ENCODE measurements at places on chromosomes 12 and 14.

- DNase-seq, result no peak
These were observed 3.5 kb upstream of the EIF5 start for GRCh38 chr14:103330536-103330935.

DNA sequence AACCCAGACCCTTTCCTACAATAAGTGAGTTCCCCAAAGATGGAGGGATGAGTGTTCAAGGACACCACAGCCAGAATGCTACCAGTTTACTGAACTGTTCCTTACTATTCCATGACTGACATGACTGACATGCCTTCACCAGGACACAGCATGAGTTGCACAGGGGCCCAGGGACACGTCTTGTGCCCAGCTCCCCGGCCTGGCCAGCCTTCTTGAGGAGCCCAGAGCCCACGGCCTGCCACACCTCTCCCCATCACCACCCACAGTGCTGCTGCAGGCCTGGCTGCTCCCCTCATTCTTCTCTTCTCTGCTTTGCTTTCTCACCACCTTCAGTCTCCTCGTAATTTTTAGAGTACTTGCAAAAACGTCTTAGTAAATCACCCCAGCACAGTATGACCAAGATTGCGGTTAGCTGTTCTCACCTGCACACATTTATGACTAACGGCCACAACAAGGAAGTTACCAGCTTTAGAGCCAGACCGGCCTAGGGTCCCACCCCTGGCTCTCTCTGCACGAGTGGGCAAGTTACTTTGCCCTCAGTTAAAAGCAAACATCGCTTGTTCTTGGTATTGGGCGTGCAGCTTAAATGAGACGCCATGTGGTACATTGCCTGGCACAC is 18.5 kb downstream of the PPP2R5E start:
- DNase-seq, result peak; percentile 30

DNA sequence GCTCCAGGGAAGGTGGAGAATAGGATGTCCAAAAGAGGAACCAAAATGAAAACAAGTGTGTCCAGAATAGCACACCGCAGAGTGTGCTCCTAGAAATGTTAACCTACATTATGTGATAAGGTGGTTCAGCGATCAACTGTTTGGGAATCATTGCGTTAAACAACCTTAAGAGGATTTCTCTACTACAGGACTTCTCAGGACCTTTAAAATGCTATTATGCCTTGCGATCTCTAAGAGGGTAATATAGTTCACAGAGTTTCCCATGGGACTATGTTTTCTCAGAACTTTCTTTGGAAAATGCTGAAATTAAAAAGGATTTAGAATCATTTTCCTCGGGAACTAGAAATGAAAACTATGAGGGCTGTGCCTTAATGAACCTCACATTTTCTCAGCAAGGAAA is 1.8 kb downstream of the GLT8D2 start:
- DNase-seq, result no peak

DNA sequence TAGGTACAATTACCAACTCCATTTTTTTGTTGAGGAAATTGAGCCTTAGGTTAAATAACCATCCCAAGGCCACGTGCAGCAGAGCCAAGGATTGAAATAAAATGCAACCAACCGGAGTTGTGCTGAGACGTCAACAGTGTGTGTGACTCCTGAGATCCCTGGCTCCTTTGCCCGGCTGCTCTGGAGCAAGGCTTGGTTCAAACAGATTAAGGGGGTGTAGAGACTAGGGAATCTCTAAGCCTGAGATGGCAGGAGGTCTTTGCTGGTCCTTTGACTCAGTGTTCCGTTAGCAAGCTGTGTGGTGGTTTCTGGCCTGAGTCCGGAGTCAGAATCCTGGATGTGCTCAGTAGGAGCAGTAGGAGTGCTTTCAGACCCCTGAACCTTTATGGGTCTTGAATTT is 1.4 kb upstream of the SLC8A3 start:
- no peak for DNase-seq

- no peak for DNase-seq
These were observed 94.1 kb downstream of the PHLDA1 start for GRCh38 chr12:75937486-75937885.

DNA sequence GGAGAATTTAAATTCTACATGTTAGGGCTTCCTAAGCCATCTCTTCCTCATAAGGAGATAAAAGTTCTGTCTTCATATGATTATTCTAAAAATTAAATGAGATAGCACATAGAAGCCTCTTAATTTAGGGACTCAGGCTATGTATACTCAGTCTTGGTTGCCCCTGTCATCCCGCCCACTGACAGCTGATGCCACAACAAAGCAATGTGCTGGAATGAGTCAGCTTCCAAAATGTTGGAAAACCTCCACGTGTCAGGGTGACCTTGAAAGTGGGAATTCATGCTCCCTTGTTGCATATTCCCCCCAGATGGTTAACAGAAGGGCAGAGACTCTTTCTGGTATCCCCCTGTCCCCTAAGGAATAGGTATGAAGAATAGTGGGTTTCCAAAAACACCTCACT is 238.0 kb upstream of the DDHD1 start:
- DNase-seq, result no peak

- no peak for DNase-seq
These were observed 16.1 kb downstream of the PIGH start for GRCh38 chr14:67583711-67584644.

DNA sequence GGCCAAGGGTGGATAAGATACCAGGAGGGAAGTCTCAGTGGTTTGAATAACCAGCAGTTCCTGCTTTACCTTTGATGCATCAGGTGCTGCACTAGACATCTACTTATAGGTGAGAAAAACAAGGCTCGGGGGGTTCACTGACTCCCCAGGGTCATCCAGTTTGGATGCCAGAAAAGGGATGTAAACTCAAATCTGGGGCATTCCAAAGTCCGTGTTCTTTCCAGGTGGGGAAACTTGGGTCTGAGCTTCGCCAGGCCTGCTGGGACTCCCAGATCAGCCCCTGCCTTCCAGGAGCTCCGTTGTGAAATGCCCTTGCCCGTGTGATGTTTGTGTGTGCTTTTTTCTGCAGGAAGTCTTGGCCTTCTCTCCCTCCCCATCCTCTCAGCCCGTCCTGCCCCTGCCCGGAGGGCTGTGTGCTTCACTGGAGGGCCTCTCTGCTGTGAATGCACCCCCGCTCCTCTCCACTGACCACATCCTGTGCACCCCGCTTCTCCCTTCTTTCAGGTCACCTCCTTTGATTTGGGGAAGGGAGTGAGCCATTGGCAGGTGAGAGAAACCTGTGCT is 42.1 kb downstream of the TSPAN9 start:
- DNase-seq, result no peak

DNA sequence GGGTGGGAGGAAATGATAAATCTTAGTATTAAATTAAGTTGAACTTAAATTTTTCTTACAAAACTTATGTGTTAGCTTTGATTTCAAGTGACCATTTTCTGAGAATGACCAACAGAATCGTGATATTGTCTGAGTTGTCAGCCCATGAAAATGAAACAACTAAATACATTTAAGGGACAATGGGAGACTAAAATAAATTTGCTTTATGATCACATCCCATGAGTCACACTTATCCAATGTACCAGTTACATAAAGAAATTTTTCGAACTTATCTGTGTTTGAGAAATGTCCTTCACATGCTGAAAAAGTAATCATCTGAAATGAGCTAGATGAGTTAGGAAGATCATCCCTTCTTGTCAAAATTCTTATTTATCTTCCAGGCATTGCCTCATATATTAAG is 415.9 kb upstream of the SYT1 start:
- no peak for DNase-seq

DNA sequence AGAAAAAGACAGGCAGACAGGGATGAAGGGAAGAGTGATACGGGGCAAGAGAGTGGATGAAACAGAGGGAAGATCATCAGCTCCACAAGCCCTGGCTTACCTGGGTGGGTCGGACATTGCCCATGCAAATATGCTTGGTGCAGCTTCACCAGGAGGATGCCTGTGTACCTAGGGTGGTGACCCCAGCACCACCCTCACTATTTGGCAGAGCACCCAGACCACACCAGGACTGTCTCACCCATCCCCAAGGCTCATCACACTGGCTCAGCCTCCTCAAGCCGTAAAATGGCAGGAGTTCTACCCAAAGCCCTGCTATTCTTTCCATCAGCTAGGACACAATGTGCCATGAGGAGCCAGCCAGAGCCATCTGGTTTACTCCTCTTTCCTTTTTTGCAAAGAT is 3.0 kb downstream of the GALNT8 start:
- DNase-seq, result no peak

- peak; percentile 36 for DNase-seq
These were observed 2.5 kb upstream of the CCND2 start for GRCh38 chr12:4270831-4271716.

- no peak for DNase-seq
These were observed 8.8 kb upstream of the TMEM117 start for GRCh38 chr12:43827093-43827492.

GRCh38 chr14:106347291-106347778 is 821.0 kb downstream of the TMEM121 start:
- no peak for DNase-seq

GRCh38 chr14:61280092-61280525 is 1.0 kb downstream of the TMEM30B start:
- peak; percentile 43 for DNase-seq

GRCh38 chr14:77867476-77867875 is 67.6 kb downstream of the ADCK1 start:
- DNase-seq, result no peak

- no peak for DNase-seq
These were observed 27.6 kb downstream of the TCTN1 start for GRCh38 chr12:110641521-110641920.

- no peak for DNase-seq
These were observed 118.0 kb downstream of the TRHDE start for GRCh38 chr12:72390146-72390545.

- no peak for DNase-seq
These were observed 430.9 kb downstream of the ATP23 start for GRCh38 chr12:58372298-58372697.

DNA sequence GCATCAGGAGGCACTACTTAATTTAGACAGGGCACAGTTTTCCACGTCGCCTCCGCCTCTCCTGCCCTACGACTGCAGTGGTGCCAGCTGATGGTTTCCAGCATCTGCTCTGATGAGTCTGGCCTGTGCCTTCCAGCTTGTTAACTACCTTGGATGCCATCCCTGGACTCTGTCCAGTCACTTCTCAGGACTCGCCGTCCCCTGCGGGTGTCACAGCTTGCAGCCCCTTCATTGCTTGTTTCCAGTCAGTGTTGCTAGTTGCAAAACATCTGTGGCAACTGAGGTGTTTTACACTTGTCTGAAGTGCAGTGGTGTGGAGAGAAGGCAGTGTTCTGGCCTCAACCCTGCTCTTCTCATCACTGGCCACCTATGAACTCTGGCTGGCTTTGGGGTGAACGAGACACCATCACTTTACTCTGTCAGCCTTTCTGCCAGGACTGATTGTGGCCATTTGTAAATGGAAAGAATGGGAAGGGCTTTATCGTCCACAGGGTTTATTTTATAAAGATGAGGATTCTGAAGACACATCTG is 8.3 kb downstream of the ADGRD1 start:
- DNase-seq, result no peak

- no peak for DNase-seq
These were observed 44.9 kb downstream of the ERH start for GRCh38 chr14:69353168-69353567.

DNA sequence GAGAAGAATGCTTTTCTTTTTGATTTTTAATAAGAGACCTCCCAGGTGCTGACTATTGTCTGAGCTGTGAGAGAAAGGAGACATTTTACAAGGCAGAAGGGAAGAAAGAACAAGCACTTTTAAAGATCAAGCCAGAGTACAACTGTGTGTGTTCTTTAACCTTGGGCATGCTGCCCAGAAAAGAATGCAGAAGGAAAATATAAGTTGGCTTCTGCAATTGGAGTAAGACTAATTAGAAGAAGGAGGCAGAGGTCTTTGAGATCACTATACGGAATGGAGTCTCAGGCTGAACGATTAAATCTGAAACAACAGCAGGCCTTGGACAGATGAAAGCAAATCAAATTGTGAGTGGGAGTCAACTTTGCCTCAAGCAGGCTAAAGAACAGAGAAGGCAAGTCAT is 230.5 kb downstream of the ATP23 start:
- no peak for DNase-seq

- no peak for DNase-seq
These were observed 204.0 kb downstream of the GRIN2B start for GRCh38 chr12:13777374-13777773.

GRCh38 chr14:49924852-49925251 is 32.0 kb downstream of the ARF6 start:
- DNase-seq, result no peak

- no peak for DNase-seq
These were observed 68.1 kb downstream of the LRRC74A start for GRCh38 chr14:76894308-76894707.

DNA sequence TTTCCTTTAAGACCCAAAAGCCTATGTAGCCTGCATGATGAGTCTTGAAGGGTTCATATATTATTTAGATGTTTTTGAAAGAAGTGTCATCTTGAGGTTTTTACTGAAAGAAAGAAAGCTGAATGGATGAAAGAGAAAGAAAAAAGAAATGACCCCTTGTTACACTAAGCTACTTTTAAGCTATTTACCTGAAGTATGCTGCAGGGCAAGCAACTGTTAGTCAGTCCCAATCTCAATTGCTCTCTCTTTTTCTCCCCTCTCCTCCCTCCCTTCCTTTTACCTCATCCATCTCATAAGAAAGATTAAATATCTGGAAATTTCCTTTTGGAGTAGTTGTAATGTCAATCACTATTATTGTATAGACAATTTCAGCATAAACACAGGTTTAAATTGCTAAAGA is 512.4 kb downstream of the TMTC2 start:
- no peak for DNase-seq

- no peak for DNase-seq
These were observed 30.2 kb downstream of the GPR68 start for GRCh38 chr14:91214306-91214705.

DNA sequence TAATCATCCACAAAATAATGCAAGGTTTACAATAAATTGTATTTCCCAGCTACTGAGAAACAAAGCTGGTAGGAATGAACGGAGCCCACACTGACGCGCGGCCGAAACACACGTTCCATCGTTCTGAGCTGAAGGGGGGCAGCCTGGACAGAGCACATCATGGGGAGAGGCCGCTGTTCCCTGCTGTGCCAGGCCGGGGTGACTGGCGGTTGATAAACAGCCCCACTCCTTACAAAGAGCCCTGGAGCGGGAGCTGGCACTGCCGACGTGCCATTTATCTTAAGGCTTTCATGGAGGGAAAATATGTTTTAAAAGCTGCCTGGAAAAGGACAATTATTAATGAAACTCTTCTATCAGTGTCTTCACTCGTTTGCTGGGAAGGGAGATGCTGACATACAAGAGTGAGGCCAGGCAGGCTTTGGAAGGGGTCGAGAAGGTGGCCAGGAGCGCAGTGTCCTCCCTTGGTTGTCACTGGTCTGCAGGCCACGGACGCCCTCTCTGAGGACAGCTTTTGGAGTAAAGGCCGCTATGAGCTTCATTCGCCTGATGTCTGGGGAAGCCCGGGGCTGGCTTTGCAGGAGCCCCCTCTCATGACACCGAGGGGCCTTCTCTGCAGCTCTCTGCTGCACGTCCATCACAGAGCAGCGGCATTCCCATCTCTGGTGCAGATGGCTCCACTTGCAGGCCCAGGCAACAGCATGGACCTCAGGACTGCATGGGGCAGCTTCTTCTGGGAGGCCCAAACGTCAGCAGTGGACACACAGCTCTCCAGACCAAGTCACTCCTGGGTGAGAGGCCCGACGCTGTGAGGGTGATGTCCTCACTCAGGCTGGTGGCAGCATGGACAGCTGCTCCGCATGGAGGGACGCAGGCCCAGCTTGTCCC is 355.3 kb upstream of the SFSWAP start:
- DNase-seq, result no peak

Data from stimulated activated CD8-positive, alpha-beta memory T cell treated with anti-CD3 and anti-CD28 coated beads, Interleukin-7, amount 100 ng/mL, for 4 hours (primary cell).